DMS53 (cell line): ENCODE measurements at places on chromosomes 1 and 21.

DNA sequence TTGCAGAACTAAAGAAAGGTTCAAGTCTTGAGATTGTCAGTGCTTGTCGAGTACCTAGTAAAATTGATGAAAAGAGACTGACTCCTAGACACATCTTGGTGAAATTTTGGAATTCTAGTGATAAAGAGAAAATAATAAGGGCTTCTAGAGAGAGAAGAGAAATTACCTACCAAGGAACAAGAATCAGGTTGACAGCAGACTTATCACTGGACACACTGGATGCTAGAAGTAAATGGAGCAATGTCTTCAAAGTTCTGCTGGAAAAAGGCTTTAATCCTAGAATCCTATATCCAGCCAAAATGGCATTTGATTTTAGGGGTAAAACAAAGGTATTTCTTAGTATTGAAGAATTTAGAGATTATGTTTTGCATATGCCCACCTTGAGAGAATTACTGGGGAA is 16.3 kb downstream of the L1TD1 start:
- DNase-seq: peak; percentile 59

DNA sequence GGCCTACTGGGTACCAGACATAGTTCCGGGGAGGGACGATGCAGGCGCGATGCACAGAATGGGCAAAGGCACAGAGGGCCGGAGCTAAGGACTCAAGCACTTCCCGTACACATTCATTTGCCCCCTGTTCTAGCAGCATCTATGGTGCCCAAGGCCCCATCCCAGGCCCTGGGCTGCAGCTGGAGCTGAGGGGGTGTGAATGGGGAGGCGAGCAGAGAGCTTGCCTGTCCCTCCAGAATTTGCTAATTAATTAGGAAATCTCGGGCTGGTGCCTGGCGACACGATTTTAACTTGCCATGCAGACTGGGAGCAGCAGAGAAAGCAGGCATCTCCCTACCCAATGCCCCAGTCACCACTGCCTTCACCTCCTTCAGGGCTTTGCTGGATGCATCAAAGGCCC is 35.9 kb downstream of the EPHA2 start:
- peak; percentile 50 for DNase-seq

DNA sequence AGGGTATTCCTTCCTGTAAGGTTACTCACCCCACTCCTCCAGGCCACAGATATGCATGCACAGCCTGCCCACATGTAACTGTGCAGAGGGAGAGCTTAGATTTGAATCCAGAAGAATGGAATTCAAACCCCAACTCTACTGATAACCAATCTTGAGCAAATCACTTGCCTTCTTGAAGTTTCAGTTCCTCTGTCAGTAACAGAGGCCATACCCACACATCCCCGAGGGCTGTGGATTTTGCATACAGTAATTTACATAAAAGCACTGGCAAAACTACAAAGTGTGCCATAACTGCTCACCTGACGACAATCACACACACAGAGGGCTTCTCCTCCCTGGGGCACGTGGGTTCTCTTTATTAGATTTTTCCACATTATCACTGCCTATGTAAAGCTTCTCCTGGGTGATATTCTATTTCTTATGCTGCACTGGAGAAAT is 18.6 kb downstream of the CD247 start:
- no peak for DNase-seq

- no peak for DNase-seq
Observed at GRCh38 chr1:185804206-185804605, 70.0 kb downstream of the HMCN1 start.

DNA sequence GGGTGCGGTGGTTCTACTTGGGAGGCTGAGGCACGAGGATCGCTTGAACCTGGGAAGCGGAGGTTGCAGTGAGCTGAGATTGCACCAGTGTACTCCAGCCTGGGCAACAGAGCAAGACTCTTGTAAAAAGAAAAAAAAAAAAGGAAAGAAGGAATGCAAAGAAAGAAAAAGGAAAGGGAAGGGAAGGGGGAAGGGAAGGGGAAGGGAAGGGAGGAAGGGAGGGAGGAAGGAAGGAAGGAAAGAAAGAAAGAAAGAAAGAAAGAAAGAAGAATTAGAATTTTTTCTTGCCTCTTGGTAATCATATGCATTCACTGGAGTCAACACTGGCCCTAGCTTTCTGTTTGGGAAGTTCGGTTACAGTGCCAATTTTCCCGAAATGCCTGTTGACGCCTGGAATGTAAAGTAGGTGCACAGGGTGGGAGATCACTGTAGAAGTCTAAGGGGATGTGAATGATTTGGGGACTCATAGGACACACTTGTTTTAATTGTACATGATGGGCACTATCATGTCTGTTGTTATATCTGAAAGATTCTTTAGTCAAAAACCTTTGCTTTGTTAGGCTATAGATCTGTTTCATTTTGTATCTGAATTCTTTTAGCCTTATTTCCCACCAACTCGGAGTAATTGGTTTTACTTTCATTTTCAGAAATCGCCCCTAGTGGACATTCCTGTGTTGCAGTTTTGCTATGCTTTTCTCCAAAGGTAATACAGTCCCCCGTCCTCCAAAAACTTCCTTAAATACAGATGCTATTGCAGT is 59.8 kb upstream of the MORC3 start:
- peak; percentile 68 for DNase-seq

DNA sequence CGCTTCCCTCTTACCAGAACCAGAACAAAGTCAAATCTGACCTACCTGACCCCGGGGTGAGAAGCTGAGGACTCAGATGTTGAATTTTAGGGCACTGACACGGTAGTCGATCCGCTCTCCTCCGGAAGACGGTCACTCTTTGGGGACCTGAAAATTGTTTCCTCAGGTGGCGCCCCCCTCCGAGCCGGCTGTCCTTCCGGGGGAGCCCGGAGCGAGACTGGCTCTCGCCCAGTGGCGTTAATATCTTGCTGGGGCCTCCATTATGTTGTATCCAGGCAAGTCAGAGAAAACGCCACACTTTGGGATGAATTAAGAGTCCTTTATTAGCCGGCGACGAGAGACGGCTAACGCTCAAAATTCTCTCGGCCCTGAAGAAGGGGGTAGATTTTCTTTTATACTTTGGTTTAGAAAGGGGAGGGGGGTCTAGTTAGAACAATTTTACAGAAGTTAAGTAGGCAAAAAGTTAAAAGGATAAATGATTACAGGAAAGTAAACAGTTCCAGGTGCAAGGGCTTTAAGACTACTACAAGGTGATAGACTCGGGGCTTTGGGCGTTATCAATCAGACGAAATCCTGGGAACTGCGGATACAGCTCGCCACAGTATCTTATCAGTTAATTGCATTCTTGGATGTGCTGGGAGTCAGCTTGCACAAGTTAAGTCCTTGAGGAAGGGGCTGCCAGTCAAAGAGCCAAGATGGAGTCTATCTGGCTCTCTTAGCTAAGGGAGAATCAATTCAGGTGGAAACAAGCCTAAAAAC is 269.5 kb downstream of the DSCAM start:
- no peak for DNase-seq

- peak; percentile 74 for DNase-seq
Observed at GRCh38 chr1:100622037-100622436, 84.1 kb downstream of the GPR88 start.

GRCh38 chr1:109433322-109433721 is 7.1 kb upstream of the PSMA5 start:
- DNase-seq: no peak

GRCh38 chr1:117607471-117607870 is 1.6 kb downstream of the TENT5C start:
- peak; percentile 4 for DNase-seq
